CD4-positive, alpha-beta T cell treated with Interleukin-1 beta for 1 hour (primary cell): ENCODE measurements at places on chromosomes 5 and 9.

- no peak for DNase-seq
These were observed 144.4 kb upstream of the TBCA start for GRCh38 chr5:77920359-77921058.

DNA sequence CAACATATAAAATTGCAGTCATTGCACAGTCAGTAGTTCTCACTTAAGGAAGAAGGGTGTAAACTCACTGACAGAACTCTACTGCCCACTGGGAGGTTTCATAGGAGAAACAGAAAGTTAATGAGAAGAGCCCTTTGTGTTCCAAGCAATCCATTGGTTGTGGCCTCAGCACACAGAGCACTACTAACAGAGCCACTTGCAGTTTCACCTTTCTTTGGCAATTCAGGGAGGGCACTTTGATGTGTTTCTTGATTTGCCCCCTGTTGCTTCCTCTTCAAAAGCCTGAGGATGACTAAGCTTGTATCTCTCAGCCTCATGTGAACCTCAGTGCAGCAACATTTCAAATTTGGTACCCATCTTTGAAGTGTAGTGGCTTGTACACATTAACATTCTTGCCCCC, 409.4 kb downstream of the DMRTA1 start:
- no peak for DNase-seq

DNA sequence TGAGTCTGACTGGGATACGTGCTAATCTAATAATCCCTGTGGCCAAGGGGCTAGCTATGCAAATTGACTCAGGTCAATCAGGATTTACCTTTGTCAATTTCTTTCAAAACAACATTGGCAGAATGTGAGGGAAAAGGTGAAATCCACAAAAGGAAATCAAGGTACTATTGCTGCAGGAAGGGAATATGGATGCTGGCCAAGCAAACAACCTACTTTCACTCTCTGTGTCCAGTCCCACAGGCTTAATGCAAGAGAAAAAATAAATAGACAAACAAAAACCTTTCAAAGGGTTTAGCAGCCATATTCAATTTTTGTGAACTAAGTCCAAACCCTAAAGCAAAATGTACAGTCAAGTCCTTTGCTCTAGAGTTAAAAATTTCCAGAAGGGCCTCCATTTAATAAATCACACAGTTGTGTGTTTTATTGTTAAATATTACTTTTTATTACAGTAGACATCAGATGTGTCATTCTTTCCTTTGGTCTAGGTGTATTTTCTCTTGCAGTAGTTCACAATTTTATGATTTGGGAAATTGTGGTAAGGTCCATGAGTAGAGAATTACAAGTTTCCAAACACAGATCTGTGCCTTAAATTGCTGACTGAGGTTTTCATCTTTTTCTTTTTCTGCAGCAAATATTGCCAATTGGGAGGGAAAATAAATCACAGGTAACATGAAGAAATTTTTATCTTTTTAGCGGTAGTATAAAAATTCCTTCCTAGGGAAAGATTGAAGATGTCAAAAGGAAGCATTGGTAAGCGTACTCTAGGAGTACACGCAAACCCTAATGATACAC, 309.1 kb downstream of the DMAC1 start:
- no peak for DNase-seq

GRCh38 chr5:14101922-14102321, 41.2 kb upstream of the TRIO start:
- DNase-seq = no peak

GRCh38 chr9:105836936-105837660, 142.8 kb downstream of the TMEM38B start:
- DNase-seq = no peak

DNA sequence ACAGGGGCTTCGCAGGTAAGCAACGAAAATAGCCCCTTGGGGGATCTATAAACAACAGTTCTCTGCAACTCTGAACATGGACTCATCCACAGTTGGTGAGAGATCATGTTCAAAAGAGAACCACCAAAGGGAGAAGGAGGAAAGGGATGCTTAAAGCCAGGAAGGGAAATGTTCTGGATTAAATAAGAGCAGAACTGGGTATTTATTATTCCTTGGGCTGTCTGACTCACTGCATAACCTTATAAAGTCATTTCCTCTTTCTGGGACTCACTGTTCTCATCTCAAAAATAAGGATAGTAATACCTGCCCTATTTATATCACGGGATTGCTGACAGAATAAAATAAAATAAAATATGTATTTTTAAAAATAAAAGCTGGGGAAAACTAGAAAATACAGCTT, 11.2 kb upstream of the MARCHF3 start:
- no peak for DNase-seq

- no peak for DNase-seq
These were observed 347.0 kb upstream of the SLC30A5 start for GRCh38 chr5:68746643-68747420.
